Smooth muscle cell of bladder (primary cell): ENCODE measurements at places on chromosomes 6 and 20. TPM values are rescaled to one million over a fixed set of nuclear protein-coding genes. Genes with fewer than 3 reads are reported as not detected.

PACRG gene
- total RNA-seq, result 0.14 TPM in 1 of 2 replicates, not detected in the other

GABRR1 gene
- total RNA-seq, result not detected in 2 replicates

GINS1 gene
- 1.3 and 1.4 TPM in 2 replicates for total RNA-seq

ESF1 gene
- 10.2 and 17.0 TPM in 2 replicates for total RNA-seq

ZKSCAN3 gene
- total RNA-seq, result 3.7 and 5.0 TPM in 2 replicates

ZC3H12D gene
- total RNA-seq, result under 0.01 TPM in 1 of 2 replicates, not detected in the other

TRERF1 gene
- 1.8 and 2.8 TPM in 2 replicates for total RNA-seq

FAM209B gene
- total RNA-seq, result not detected in 2 replicates

PTCRA gene
- total RNA-seq, result not detected in 2 replicates

MCCD1 gene
- not detected in 2 replicates for total RNA-seq

RIPPLY2 gene
- total RNA-seq, result 0.28 TPM in 1 of 2 replicates, not detected in the other

TCF15 gene
- 0.09 TPM in 1 of 2 replicates, not detected in the other for total RNA-seq

MACROD2 gene
- 0.14 and 0.55 TPM in 2 replicates for total RNA-seq

BMP7 gene
- total RNA-seq, result 0.28 TPM in 1 of 2 replicates, not detected in the other

NMBR gene
- total RNA-seq, result 0.09 TPM in 1 of 2 replicates, not detected in the other

SCGN gene
- total RNA-seq, result not detected in 2 replicates

FAM184A gene
- 0.43 and 0.46 TPM in 2 replicates for total RNA-seq

OR2J3 gene
- total RNA-seq, result not detected in 2 replicates

C20orf202 gene
- not detected in 2 replicates for total RNA-seq

ARHGAP40 gene
- not detected in 2 replicates for total RNA-seq

ENPP4 gene
- total RNA-seq, result 2.6 and 2.8 TPM in 2 replicates

BMP2 gene
- total RNA-seq, result 7.6 and 8.8 TPM in 2 replicates

EPHA7 gene
- total RNA-seq, result under 0.01 and 0.37 TPM in 2 replicates

XKR7 gene
- not detected in 2 replicates for total RNA-seq

BMP6 gene
- 29.0 and 70.7 TPM in 2 replicates for total RNA-seq

TMC2 gene
- total RNA-seq, result 0.18 TPM in 1 of 2 replicates, not detected in the other

SAMD5 gene
- total RNA-seq, result 0.43 and 0.92 TPM in 2 replicates

IRF4 gene
- total RNA-seq, result 0.14 and 0.65 TPM in 2 replicates

PPP1R3D gene
- total RNA-seq, result 5.0 and 6.4 TPM in 2 replicates

CAGE1 gene
- total RNA-seq, result 0.09 and 0.14 TPM in 2 replicates

RRAGD gene
- total RNA-seq, result 0.14 and 3.1 TPM in 2 replicates
